ENCODE measurements at places on chromosomes 7 and 10. TPM values are rescaled to one million over a fixed set of nuclear protein-coding genes. Genes with fewer than 3 reads are reported as not detected.

Gene HOXA1
- not detected for total RNA-seq

GRCh38 chr10:47402641-47403301 is 18.7 kb upstream of the ZNF488 start:
- peak; percentile 63 for DNase-seq

- no peak for DNase-seq
Measured at GRCh38 chr10:72690071-72690755, 1.7 kb upstream of the MCU start.

- DNase-seq = no peak
Measured at GRCh38 chr7:32494946-32495297, 367 bp upstream of the AVL9 start.

Gene METTL27
- total RNA-seq = 5.9 TPM

GRCh38 chr10:97607095-97607636 is 17.6 kb downstream of the C10orf62 start:
- DNase-seq = no peak

Gene AZGP1
- 0.17 TPM for total RNA-seq

Gene INA
- total RNA-seq = 25.1 TPM

- DNase-seq = no peak
Measured at GRCh38 chr10:119425881-119426170, 116.7 kb downstream of the RGS10 start.

DNA sequence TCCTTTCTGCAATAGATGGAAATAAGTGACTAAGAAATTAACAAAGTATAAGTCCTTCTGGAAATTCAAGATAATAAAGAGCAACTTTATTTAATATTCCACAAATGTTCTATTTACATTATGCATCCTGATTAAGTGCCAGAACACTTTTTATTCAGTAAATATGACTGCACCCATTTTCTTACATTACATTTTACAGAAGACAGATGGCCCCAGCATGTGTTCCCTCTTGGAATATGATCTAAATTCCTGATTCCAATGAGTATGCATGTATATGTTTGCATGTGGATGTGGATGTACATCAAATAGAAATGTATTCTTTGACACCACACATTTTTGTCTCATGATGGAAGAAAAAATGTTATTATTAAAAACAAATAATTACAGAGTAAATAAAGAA is 628.7 kb upstream of the SEMA3D start:
- no peak for DNase-seq

DNA sequence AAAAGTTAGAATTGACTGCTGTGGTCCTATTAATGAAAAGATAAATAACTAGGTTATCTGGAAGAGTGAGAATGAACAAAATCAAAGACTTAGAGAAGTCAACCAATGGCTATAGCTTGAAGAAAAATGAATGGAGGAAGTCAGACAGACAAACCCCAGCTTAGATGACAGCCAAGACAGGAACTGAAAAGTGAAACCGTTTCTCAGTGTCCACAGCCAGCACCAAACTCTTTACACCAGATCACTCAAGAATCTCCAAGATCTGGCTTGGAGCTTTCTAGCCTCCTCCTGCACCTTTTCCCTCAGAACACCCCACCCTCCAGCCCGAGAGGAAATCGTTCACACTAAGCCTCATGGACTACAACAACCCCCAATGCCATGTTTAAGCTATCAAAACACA is 167.0 kb downstream of the SFMBT2 start:
- DNase-seq = no peak

Gene ELAPOR2
- 42.9 TPM for total RNA-seq

- DNase-seq = peak; percentile 95
Measured at GRCh38 chr7:105655500-105656380, 74.4 kb upstream of the EFCAB10 start.

DNA sequence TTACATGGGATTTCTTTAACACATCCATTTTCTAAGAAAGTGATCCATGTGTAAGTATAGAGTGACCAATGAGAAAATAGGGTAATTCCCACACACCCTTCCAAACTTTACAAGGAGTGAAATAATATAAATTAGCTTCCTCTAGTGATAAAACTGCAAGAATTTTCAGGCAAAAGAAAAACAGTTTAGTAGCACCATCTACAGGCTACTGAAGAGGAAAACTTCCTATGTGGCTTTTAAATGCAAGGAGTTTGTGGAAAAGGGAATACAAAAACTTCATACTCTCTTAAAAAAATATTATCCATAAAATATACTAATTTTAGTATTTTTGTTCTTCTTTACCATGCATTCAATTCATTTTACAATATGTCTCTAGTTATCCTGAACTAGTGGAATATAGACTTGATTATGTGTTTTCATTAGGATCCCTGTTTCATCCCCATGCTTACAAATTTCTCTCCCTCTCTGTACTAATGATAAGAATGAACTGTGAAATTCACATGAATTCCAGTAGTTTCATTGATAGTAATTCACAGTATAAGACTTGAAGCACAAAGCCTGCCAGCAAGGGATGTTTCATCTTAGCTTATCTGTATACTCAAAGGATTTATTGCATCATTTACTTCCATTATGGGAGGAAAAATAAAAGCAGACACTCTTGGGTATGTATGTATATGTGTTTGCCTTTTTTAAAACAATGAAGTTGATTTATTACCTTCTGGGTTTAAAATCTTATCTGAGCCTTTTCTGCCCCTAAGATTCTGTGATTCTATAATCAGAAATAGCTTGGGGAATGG is 442.9 kb downstream of the AUTS2 start:
- peak; percentile 49 for DNase-seq

Gene ENTPD1
- 2.0 TPM for total RNA-seq

GRCh38 chr10:123988694-123989093 is 97.1 kb upstream of the CPXM2 start:
- no peak for DNase-seq

GRCh38 chr7:158655931-158656441 is 48.6 kb downstream of the NCAPG2 start:
- no peak for DNase-seq

DNA sequence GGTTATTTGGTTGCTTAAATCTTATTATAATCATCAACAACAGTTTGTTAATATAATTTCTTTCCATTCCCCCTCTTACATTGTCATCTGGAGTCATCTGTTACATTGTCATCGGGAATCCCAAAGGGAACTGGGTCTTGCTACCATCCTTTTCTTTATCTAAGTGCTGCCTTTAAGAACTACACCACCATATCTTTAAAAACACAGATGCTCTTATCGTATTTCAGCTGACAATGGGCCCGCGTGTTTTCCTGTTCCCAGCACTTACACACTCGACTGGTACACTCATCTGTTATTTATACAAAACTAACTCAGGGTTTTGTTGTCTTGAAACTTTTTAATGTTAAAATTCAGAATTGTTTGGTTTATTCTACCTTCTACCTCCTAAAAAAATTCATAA is 256.2 kb upstream of the MGMT start:
- no peak for DNase-seq

DNA sequence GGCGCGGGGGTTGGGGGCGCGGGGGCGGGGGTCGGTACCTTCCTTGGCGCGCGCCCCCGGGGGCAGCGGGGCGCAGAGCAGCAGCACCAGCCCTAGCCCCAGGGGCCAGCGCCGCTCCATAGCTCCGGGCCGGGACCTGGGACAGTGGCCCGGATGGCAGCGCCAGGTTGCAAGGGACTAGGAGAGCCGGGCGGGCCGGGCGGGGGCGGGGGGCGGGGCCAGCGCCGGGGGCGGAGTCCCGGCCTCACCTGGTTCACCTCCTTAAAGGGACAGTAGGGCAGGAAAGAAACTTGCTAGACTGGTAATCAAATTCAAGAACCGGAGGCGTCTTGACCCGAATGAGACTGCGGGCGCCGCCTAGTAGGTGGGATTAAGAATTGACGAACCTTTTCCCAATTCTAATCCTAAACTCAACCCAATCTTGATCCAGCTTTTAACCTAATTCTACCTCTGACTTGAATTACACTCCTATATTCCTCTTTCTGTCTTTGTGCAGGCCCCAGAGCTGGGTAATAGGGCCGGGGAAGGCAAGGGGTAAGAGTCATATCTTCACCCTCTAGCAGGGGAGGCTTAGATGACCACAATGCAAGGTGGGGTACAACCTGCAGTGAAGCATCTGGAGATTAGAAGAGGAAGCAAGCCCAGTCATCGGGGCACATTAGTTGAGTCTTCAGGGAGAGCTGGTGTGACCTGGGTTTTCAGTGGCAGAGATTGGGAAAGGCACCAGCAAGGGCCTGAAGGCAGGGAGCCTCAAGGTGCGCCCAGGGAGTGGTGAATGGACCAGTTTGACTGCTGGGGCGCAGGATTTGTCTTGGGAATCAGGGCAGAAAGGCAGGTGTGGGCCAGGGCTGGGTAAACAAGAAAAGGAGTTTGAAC is at the start of gene EPHA1:
Gene EPHA1 (minus strand): TSS at position 171 of the 876 bp plus-strand sequence. CDS start 51 bp downstream, at position 120.
- peak; percentile 97 for DNase-seq

DNA sequence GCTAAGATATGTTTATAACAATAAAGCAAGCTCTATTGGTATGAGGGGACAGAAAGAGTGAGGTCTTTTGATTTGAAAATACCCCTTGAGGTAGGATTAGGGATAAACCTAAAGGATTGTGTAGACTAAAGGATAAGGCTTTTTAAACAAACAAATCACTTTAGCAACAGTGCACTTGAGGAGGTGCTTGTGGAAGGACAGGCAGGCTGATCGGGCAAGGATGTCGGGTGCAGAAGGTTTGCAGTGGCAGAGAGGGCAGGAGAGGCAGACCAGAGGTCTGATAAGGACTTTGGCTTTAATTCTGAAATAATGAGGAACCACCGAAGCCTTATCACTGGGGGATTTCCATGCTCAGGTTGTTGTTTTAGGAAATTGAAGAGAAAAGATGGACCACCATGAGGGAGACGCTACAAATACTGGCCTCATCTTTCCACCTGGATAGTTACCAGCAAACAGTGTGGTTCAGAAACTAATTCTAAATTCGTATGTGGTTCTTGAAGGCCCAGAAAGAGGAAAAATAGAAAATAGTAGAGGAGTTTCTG is 119.5 kb upstream of the KLF6 start:
- DNase-seq = no peak

GRCh38 chr7:121313220-121313792 is 15.5 kb upstream of the WNT16 start:
- no peak for DNase-seq

Gene TEX36
- total RNA-seq = not detected

Gene ANKRD61
- total RNA-seq = 0.42 TPM

- DNase-seq = no peak
Measured at GRCh38 chr7:139753693-139754111, 24.1 kb downstream of the HIPK2 start.

Gene LMOD2
- not detected for total RNA-seq

- no peak for DNase-seq
Measured at GRCh38 chr10:4914213-4914850, 48.9 kb upstream of the AKR1C1 start.

DNA sequence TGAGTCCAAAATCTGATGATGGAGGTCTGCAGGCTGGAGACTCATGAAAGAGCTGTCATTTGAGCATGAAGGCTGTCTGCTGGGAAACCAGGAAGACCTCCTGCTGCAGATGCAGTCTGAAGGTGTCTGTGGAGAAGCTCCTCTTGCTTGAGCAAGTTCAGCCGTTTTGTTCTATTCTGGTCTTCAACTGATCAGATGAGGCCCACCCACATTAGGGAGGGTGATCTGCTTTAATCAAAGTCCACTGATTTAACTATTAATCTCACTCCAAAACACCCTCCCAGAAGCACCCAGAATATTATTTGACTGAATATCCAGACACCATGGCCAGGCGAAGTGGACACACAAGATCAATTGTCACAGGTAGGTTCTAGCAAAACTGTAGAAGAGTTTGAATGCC is 116.5 kb downstream of the GATA3 start:
- no peak for DNase-seq

Gene CHST15
- 11.2 TPM for total RNA-seq

- no peak for DNase-seq
Measured at GRCh38 chr10:85170026-85170425, 841.6 kb downstream of the CCSER2 start.

DNA sequence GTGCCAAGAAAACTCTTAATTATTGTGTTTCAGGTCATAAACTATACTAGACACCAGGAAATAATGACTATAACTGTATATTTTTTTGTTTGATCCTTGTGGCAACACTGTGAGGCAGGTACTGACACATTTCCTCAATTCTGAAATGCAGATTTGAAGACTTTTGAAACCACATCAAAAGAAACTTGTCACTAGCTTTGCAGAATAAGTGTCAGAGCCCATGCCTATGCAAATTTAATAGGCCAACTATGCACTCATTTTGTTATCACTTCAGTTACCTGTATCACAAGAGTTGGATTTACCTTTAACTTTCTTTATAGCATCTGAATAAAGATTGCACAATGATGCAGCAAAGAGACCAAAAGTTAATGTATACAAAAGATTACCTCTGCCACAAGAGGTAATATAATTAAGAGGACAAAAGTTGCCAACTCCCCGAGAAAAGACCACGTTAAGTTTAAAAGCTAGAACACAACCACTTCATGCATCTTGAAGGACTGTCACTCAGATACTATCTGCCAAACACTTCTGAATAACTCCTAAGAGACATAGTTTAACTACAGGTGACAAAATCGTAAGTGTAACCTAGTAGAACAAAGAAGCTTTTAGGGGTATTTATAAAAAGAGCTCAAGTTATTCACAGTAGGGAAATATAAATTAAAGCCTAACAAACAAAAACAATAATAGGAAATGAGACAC is 80.5 kb downstream of the ELAPOR2 start:
- no peak for DNase-seq

Gene FOXI2
- total RNA-seq = 1.1 TPM

DNA sequence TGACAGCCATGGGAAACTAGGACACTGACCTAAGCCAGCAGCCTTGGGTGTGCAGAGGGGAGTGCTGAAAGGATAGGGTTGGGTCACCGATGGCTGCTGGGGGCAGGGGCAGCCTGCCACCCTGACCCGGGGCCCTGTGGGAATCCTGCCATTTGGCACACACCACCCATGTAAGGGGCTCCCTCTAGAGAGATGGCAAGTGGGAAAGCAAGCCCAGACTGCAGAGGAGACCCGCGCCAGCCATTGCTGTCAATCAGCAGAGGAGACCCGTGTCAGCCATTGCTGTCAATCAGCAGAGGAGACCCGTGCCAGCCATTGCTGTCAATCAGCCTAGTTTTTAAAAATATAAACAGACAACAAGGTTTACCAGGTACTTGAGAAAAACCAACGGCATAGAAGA is 27.4 kb upstream of the PRKAG2 start:
- no peak for DNase-seq

- DNase-seq = no peak
Measured at GRCh38 chr7:107032050-107032449, 12.5 kb upstream of the PRKAR2B start.

- DNase-seq = no peak
Measured at GRCh38 chr7:68963552-68963951, 634.7 kb upstream of the AUTS2 start.

Gene AFAP1L2
- total RNA-seq = 6.5 TPM

Gene HNRNPA2B1
- 598 TPM for total RNA-seq

Gene STEAP4
- total RNA-seq = not detected
